ENCODE measurements at places on chromosomes 16 and 17.

GRCh38 chr16:19757762-19758595 lies 39.9 kb downstream of the IQCK start:
- no peak for DNase-seq

- peak; percentile 87 for DNase-seq
Measured at GRCh38 chr17:4849011-4849536, 15.9 kb downstream of the MINK1 start.

DNA sequence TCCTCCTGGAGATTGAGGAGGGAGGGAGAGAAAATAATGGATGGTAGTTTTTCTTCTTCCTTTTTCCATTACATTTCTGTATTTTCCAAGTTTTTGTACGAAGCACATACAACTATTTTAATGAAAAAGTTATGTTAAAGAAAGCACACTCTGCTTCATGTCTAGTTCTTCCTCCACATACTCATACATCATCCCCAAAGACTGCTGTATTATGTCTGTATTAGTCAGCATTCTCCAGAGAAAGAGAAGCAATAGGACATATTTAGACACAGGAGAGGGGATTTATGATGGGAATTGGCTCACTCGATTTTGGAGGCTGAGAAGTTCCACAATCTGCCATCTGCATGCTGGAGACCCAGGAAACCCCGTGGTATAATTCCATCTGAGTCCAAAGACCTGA lies 10.1 kb upstream of the ACSM2A start:
- DNase-seq = peak; percentile 17

DNA sequence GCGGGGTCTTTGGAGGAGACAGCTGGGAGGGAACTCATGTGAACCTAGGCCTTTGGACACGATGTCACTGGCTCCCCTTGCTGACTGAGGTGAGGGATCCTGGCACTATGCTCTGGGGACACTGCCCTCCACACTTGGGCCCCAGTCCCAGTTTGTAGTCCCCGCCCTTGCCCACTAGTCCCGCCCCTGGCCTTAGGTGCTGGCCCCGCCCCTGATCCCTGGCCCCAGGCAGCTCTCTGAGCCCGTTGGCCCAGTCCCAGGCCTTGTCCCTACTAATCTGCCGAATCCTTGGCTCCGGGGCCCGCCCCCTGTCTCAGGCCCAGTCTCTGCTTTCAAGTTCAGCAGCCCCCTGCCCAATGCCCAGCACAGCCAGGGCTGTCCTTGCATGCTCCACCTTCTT lies 61.0 kb downstream of the SMPD3 start:
- DNase-seq = no peak

GRCh38 chr17:46056800-46057304 lies 57.8 kb downstream of the STH start:
- peak; percentile 86 for DNase-seq

DNA sequence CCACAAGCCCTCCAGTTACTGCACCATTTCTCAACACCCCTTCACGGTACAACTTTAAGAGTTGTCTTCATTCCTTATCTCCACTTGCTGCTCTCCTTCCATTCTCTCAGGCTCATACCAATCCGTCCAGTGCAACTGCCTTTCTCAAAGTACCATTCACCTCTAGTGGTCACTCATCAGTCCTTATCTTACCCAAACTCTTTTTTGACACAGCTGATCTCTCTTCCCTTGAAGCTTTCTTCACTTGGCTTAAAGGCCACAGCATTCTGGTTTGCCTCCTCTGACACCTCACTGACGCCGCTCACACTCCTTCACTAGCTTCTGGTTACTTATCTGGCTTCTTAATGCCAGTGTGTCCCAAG lies 24.9 kb downstream of the UBE2G1 start:
- no peak for DNase-seq

GRCh38 chr16:57694725-57695679 lies at the start of gene DRC7:
Gene DRC7 (plus strand): TSS chr16:57694806. CDS start chr16:57697950, 3,144 bp downstream.
- peak; percentile 51 for DNase-seq

DNA sequence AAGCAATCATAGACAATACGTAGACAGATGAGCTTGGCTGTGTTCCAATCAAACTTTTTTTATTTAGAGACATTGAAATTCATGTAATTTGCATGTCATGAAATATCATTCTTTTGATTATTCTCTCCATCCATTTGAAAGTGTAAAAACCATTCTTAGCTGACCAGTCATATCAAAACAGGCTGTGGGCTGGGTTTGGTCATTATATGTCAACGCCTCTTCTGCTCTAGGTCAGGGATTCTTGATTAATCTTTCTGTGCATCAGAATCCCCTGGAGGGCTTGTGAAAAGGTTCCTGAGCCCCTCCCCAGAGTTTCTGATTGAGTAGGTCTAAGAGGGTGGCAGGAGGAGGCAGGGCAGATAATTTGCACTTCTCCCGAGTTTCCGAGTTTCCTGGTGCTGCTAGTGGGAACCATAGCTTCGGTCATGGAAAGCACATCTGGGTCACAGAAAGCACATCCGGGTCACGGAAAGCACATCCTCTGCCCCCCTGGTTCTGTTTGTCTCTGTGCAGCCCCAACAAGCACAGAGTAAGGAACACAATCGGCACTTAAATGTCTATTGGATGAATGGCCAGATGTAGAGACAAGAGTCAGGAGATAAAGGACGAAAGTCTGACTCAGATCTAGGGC lies 16.4 kb downstream of the PIMREG start:
- no peak for DNase-seq

GRCh38 chr17:27670791-27671590 lies 40.0 kb downstream of the LGALS9 start:
- DNase-seq = no peak

- no peak for DNase-seq
Measured at GRCh38 chr17:77383613-77384608, 243.1 kb downstream of the SEC14L1 start.

DNA sequence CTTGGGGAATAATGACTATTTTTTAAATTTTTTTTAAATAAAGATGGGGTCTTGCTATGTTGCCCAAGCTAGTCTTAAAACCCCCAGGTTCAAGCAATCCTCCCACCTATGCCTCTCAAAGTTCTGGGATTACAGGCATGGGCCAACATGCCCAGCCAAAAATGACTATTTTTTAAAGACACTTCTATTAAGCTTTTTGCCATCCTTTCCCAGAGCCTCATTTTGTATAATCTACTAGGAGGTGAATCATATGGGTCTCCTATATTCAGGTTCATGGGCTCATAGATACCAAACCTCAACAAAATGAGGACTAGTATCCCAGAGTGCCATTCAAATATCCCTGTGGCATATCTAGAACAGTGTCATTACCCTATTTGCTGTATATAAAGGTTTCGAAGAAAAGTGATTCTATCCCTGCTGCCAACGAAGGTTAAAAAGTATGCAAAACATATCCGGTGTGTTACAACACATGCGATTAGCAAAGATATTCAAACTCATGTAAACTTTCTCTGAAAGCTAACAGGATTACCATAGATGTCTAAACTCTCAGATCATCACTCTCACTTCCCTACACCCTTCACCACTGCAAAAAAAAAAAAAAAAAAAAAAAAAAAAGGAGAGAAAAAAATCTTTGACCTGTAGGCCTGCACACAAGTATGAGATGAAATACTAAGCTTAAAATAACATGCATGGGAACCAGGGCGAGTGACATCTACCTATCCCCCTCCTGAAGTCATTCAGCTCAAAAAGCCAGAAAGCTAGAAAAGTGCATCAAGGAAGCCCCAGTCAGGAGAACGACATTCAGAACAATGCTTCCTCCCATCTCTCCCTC lies 23.5 kb downstream of the XPO6 start:
- peak; percentile 50 for DNase-seq

DNA sequence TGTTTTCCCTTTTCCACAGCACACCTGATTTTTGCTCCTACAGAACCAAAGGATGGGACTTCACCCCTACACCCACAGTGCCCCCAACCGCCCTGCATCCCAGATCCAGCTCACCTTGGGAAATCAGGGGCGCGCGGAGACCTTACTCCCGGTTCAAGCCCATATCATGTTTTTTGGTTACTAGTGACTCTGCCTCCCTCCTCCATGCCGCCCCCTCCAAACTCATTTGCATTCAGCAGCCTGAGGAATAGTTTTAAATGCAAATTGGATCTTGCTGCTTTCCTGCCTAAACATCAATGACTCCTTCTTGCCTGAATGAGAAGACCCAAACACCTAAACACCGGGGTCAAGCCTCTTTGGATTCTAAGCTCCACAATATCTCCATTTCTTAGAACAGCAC lies 331.8 kb downstream of the TMEM114 start:
- DNase-seq = no peak

DNA sequence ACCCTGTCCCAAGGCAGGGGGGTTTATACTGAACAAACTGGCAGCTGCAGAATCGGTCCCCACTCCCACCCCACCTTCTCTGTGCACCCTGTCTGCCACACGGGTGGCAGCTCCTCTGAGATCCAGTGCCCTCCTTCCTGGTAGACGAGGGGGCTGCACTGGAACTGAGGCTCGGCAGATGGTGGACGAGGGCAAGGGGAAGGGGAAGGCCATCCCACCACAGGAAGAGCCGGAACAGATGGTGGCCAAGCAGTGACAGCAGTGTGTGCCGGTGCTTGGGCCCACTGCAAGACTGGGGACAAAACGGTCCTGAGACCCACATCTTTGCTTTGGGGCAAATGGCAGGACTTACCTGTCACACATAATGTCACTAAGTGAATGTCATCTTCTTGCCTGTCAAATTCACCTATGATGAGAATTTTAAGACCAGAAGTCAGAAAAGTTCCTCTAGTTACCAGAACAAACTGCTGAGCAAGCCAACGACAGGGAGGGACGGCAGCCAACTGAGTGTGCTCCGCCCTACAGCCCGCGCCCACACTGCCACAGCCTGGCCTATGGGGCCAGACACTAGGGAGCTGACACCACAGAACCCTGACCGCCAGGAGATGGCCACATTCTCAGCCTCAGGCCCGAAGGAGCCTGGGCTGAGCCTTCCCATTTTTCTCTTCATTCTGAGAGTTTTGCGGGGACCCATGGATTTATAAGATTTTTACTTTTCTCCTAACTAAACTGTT lies 14.4 kb downstream of the NTAN1 start:
- DNase-seq = peak; percentile 72

GRCh38 chr17:35727635-35728034 lies 3.8 kb upstream of the RASL10B start:
- no peak for DNase-seq

Data from EH (cell line).